ENCODE measurements at places on chromosomes 1 and 21. TPM values are rescaled to one million over a fixed set of nuclear protein-coding genes. Genes with fewer than 3 reads are reported as not detected.

DNA sequence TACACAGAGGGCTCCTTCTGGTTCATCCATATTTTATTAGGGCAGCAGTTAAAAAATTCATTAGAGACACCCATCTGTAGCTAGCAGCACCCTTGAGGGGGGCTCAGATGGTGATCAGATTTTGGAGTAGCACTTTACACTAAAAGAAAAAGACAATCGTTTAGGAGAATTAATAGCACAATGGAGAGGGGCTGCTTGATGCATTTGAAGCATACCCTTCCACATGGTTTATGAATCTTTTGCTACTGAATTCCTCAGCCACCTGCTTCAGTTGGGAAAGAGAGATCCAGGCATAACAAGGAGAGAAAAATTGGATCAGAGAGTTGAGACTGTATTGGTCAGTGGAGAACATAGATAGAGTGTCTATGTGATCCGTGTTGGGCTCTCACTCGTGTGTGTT is 54.4 kb downstream of the DISC1 start:
- DNase-seq, result no peak

- DNase-seq, result no peak
Observed at GRCh38 chr21:26042181-26042876, 128.2 kb downstream of the APP start.

DNA sequence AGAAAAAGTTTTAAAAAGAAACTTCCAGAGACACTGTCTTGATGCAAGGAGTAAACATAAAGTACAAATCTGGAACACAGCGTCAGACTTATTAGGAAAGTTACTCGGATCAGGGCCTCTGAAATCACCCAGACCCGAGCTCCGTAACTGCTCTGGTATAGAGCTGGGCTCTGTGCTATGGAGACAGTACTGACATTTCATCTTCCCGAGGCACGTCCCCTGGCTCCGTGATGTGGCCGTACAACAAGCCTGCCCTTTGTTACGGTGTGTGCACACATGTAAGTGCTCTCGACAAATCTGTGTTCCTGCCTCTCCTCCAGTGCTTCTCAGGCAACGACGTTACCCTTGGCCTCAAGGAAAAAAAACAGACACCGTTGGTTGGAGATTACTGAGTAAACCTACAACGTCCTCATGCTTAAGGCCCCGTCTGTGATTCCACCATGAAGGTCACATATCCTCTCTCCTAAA is 107.0 kb upstream of the IRF2BP2 start:
- no peak for DNase-seq

DNA sequence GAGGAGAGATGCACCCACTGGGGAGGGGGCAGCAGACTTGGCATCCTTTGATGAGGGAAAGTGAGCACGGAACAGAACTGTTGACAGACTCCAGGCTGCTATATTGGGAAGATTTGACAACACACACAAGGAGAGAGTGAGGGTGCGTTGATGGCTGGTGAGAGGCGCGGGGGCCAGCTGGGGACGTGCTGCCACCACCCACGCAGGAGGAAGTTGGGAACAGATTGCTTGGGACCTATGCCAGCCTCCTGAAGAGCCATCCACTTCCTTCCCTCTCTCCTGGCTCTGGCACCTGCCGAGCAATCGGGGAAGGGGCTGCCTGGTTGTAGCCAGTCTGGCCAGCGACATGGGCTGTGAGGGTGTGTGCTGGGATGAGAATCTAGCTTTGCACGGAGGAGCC is 223.7 kb upstream of the CSF3R start:
- DNase-seq, result no peak

GRCh38 chr1:65175171-65176055 is 27.4 kb downstream of the AK4 start:
- no peak for DNase-seq

DNA sequence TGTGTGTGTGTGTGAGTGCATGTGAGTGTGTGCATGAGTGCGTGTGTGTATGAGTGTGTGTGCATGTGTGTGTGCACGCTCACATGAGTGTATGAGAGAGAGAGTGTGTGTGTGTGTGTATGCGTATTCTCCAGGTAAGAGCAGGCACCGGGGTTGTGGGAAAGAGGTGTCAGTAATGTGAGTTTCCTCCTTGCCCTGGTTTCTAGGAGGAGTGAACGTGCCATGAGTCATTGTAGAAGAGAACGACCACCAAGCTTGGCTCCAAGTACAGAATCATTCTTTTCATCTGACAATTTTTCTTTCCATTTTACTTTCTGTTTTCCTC is 79.1 kb downstream of the POFUT2 start:
- no peak for DNase-seq

DNA sequence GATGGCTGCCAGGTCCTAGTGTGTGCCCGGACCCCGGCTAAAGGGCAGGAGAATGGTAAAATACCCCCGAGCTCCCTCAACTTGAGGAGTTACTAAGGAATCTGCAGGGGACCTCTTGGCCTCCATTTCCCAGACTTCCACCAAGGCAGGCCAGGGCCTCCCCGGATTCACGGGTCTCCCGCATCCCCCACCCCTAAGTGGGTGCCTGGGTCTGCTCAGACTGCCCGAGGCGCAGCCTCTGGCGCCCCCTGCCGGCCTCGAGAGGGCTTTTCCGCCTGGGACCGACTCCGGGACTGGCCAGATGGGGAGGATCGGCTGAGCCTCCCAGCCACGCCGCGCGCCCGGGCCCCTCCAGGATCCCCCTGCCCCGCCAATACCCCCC is 1.7 kb downstream of the PLEKHG5 start:
- no peak for DNase-seq

- no peak for DNase-seq
Observed at GRCh38 chr1:27862671-27863537, 9.4 kb upstream of the THEMIS2 start.

DNA sequence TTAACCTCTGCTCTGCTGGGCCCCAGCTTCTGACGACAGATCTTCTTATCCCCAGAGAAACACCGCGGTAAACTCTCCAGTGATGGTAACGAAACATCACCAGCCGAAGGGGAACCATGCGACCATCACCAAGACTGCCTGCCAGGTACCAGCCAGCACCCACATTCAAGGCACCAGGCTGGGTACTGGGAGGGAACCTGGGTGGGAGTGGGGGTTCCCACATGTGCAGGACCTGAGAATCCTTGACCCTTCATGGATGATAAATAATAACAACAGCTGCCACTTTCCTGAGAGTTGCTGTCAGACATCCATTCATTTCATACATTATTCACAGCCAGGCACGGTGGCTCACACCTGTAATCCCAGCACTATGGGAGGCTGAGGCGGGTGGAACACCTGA is 20.8 kb downstream of the DRAXIN start:
- DNase-seq, result no peak

- no peak for DNase-seq
Observed at GRCh38 chr1:3578906-3579305, 32.4 kb downstream of the MEGF6 start.

GRCh38 chr21:31184459-31184858 is 146.2 kb upstream of the KRTAP19-8 start:
- no peak for DNase-seq

GRCh38 chr1:34982820-34983376 is 2.2 kb downstream of the TMEM35B start:
- no peak for DNase-seq

DNA sequence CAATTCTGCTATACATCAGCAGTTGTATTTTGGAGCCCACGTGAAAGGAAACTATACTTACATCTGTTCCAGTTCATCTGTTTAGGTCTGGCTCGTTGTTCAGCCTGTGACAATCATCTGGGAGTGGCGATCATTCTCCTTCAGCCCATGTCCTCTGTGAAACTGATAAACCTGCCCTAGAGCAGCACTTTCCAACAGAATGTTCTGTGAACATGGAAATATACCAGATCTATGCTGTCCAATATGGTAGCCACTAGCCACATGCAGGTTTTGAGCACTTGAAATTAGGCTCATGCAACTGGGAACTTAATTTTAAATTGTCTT is 24.5 kb upstream of the COQ8A start:
- no peak for DNase-seq

DNA sequence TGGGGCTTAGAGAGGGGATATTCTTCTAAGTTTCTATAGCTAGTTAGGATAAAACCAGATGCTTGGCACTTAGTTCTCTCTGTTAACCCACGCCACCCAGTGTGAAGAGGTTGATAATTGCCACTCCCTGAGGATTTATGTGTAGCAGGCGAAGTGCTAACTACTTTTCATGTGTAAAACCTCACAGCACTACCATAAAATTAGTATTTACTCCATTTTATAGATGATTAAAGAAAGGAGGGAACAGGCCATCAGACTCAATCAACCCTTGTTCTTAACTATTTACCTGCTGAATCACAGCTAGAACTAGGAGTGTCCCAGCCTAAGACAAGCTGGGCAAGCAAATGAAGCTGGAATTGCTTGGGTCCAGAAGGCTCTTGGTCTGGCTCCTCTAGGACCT is 8.9 kb downstream of the LIN28A start:
- DNase-seq, result no peak

- DNase-seq, result no peak
Observed at GRCh38 chr21:35256468-35256988, 207.4 kb upstream of the RUNX1 start.

GRCh38 chr1:151583796-151584195 is 28.1 kb upstream of the SNX27 start:
- no peak for DNase-seq

GRCh38 chr1:57422271-57423134 is 1.4 kb downstream of the DAB1 start:
- DNase-seq, result no peak

DNA sequence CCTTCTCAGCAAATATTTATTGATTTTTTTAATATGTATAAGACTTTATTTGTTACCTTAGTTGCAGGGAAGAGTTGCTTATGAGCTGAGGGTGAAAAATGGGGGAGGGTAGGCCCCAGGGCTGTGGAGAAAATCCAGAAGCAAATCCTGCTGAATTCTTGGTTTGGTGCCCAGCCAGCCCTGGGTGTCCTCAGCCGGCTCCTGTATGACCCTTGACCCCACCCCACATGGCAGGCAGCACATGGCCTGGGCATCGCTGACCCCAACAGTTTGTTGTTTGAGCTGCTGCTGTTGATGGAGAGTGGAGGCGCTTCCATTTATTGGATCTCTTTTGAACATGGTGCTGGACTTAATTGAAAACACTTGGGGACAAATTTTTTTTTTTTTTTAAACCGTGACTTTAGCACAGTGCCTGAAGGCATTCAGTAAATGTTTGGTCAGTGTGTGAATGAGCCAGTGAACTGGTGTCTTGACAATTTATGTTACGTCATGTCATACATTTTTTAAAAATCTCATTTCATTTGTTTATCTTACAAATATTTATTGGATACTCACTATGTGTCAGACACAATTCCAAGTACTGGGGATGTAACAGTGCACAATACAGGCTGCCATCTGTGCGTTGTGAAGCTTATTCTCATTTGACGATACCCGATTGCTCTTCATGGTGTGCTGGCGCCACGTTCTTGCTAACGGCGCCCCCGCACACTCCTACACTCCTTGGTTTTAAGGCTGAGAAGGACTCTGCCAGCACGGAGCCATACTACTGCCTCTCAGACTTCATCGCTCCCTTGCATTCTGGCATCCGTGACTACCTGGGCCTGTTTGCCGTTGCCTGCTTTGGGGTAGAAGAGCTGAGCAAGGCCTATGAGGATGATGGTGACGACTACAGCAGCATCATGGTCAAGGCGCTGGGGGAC is 98.8 kb downstream of the MTR start:
- DNase-seq, result no peak

DNA sequence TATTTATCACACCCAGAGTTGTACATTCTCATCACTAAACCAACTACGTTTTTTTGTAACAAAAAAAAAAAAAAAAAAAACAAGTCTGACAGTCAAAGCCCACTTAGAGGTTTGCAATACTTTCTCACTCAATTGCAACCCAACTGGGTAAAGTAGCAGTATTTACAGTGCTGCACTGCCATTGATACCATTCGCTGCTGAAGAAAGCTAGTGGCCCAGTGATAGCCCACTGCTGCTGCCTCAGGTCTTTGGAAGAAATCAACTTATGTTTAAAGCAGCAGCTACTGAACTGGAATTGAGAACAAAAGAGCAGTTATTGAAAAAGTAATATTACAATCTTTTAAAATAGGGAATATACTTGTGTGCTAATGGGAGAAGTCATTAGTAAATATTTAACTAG is 2.7 kb downstream of the HNRNPU start:
- no peak for DNase-seq

DNA sequence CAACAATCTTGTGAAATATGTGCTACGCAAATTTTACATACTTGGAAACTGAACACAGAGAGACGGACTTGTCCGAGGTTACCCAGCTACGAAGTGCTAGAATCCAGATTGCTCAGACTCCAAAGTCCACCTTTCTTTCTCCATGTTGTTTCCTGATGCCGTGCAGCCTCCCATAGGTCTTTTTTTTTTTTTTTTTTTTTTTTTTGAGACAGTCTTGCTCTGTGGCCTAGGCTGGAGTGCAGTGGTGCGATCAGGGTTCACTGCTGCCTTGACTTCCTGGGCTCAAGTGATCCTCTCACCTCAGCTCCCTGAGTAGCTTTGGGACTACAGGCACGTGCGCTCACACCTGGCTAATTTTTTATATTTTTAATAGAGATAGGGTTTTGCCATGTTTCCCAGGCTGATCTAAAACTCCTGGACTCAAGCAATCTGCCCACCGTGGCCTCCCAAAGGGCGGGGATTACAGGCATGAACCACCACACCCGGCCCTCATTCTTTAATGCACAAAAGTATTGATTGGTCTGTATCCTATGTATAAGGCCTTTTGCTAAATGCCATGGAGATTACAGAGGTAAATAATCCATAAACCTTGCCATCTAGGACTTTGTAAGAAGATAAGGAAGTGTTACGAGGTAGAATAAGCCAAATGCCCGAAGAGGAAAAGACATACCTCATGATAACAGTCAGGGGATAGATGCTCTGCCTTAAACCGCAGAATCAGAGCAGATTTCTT is 92.8 kb downstream of the C1orf21 start:
- no peak for DNase-seq

- DNase-seq, result no peak
Observed at GRCh38 chr1:6245869-6246496, 2.0 kb downstream of the HES3 start.

DNA sequence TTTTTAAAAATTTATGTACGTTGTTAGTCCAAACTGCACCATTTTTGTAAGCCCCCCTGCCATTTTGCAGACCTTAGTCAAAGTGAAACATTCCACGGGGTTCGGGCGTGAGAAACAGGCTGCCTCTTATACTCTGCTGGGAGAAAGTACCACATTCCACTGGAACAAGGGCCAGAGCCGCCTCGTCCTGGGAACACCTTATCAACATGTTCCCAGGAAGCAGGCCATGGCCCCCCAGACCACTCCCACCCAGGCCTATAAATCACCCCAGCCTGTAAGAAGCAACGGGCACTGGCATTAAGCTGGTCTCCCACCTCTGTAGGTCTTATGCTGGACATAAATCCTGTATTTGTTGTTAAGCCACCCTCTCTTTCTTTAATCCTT is 854 bp upstream of the ZRANB2 start:
- no peak for DNase-seq

Gene CYP4Z1
- polyA plus RNA-seq, result 0.25 TPM

Gene CCDC181
- polyA plus RNA-seq, result 0.24 TPM

Gene MMEL1
- polyA plus RNA-seq, result 4.2 TPM

Gene SLC25A34
- polyA plus RNA-seq, result 1.3 TPM

Gene VSIG8
- 0.05 TPM for polyA plus RNA-seq

Gene CAMK1G
- 0.11 TPM for polyA plus RNA-seq

Gene S100A1
- 3.0 TPM for polyA plus RNA-seq

Gene SELL
- 2.2 TPM for polyA plus RNA-seq

Gene POU3F1
- polyA plus RNA-seq, result 0.60 TPM

Gene PTPN7
- 1.2 TPM for polyA plus RNA-seq

Gene ZRANB2
- 53.6 TPM for polyA plus RNA-seq

Gene LDLRAD1
- polyA plus RNA-seq, result not detected

Gene GREM2
- polyA plus RNA-seq, result 9.0 TPM

All from urinary bladder (tissue), 4 donors.